ENCODE measurements at places on chromosomes 11 and 22.

DNA sequence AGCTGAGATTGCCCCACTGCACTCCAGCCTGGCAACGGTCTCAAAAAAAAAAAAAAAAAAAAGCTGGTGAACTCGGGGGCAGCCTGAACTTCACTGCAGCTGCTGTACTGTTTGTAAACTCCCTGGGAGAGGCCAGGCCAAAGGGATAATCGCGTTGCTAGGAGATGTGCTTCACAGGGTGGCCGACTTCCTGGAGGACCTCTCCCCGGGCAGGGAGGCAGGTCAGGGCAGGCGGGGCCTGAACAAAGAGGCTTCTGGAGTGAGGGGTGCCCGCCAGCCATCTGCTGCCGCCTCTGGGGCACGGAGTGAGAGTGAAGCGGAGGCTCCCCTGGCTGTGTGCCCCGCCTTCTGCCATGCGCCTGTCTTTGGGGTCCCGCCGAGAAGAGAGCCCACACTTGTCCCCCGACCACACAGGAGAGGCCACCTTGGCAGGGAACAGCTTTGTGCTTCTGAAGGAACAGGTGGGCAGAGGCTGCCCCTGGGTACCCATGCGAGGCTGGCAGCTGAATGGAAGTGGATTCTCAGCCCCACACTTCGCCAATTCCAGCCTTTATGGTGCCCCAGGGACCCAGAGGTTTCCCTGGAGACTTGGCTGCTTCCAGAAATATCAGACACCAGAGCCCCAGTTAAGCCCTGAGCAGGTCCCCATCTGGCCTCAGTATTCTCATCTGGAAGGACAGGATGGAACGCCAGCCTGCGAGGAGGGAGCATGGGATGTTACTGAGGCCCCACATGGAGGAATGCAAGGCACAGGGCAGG is 29.6 kb downstream of the TMEM184B start:
- peak; percentile 82 for DNase-seq

- DNase-seq = no peak
Observed at GRCh38 chr22:41664490-41664889, 24.2 kb downstream of the SNU13 start.

DNA sequence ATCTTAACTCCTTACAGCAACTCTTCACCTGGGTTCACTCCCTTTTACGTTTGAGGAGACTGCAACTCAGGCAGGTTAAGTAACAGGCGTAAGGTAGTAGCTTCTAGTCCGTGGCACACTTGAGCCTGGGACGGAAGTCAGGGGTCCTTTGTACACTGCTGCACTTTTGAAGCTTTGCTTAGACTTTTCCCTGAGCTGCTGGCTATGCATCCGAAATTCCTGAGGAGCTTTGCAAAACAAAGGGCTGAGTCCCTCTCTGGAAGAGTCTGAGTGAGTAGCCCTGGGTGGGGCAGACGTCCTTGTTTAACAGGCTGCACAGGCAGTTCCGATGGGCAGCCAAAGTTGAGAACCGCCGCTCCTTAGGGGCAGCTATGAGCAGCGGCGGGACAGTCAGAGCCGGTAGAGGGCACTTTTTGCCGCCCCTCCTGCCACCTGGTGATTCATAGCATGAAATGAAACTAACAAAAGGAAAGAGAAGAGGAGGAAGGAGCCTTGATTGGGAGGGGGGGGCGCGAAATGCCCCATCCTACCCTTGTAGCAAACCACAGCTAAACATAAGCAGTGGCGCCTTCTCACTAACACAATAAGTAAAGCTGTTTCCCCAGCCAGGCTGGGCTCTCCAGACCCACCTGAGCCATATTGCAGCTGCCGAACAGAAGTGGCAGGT is 1.4 kb downstream of the TMEM109 start:
- peak; percentile 54 for DNase-seq

DNA sequence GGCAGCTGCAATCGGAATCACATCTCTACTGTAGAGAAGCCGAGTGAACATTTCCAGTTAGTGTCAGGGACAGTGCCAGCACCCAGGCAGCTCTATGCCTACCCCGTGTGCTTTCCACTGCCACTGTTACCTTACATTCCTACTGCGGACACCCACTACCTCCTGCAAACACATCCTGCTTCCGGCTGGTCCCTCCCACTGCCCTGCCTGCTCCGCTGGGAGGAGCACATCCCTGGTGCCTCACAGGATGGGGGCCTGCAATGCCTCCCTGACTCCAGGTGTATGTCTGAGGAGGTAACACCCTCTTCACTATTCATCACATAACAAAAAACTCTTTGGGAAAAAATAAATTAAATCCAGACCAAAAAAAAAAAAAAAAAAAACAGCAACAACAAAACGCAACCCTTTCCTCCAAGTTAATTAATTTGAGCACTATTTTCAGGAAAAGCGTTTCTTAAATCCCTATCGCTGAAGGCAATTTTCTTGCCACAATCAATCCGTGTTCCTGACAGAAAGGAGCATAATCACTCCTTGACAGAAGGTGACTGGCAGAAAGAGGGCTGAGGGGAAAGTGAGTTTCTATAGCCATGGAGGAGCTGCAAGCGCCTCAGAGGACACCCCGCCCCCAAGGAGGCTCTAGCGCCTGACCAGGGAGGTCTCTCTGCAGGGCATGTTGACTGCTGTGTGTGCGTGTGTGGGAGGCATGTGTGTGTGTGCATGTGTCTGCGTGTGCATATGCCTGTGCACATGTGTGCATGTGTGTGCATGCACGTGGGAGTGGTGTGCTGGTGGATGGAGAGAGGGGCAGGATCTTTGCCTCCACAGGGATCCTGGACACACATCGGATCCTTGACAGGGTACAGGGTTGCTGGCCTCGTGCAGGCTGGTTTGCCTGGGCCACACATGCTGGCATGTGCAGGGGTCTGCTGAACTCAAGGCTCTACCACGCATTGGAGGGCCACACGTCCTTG is 134.8 kb upstream of the NTM start:
- DNase-seq = no peak

GRCh38 chr11:70067036-70067435 is 11.1 kb upstream of the ANO1 start:
- DNase-seq = no peak

DNA sequence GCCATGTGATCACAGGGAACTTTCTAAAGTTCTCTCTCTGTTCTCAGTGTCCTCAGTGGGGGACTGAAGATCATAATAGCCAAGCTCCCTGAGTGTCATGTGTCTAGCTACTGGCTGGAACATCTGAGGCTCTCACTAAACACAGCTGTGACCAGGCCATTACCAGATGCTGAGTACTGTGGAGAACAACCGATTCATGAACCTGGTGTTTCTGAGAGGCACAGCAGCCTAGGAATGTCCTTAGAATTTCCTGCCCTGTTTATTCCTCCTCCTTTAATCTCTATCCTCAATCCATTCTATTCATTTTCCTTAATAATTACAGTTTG is 93.0 kb downstream of the ME3 start:
- no peak for DNase-seq

GRCh38 chr22:31083377-31083768 is 2.3 kb downstream of the SMTN start:
- DNase-seq = peak; percentile 81

GRCh38 chr11:67492801-67493547 is 10.1 kb downstream of the AIP start:
- no peak for DNase-seq

GRCh38 chr11:119363851-119364590 is 17.5 kb downstream of the USP2 start:
- DNase-seq = peak; percentile 56

DNA sequence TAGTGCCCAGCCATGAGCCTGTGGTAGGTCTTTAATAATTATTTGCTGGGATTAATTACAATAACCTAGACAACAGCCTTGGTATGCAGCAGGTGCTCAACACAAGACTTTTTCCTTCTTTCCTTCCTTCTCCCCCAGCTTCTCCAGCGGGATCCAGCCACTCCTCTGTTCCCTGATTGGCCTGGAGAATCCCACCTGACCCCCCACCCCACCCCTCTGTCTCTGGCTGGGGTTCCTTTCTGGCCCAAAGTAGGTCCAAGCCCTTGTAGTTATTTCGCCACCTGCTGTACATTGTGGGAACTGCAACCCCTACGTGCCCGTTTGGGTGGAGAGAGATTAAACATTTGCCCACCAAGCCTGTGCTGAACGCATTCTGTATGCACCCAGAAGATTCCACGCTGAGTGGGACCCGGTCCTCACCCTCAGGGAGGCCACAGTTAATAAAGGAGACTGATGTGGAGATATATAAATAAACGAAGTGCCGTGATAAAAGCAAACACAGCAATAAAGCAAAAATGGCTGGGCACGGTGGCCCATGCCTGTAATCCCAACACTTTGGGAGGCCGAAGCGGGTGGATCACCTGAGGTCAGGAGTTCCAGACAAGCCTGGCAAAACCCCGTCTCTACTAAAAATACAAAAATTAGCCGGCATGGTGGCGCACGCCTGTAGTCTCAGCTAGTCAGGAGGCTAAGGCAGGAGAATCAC is 32.1 kb upstream of the DGKZ start:
- peak; percentile 77 for DNase-seq

DNA sequence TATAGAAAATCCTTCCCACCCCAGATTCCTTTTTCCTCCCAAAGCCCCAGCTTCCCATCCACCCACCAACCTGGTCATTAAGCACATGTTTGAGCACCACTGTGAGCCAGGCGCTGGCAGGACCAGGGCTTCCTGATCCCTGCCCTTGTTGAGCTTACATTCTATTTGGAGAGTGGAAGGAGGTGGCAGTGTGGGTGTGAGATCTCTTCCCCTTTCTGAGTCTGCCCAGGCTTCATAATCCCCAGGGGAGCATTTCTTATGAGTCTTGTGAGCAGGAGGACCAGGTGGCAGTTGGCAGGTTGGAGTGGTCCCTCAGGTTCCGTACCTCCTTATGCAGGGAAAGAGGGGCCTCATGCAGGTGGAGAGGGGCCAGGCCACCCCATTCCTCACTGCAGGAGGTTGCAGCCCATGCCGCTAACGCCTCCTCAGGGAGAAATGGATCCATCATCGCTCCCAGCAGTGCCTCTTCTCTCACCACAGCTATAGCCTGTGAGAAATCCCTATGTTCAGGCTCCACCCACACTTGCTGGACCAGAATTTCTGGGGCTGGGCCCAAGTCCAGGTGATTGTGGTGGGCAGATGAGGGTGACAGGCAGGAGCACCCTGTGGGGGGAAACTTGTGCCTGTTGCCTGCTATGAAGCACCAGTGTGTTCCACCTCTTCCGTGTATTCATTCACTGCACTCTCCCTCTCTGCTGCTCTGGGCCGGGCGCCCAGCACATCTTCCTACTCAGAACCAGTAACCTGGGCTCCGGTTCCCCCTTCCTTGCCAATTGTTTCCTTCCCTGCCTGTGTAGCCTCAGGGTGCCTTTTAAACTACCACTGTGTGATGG is 23.5 kb downstream of the UBE2L3 start:
- no peak for DNase-seq

DNA sequence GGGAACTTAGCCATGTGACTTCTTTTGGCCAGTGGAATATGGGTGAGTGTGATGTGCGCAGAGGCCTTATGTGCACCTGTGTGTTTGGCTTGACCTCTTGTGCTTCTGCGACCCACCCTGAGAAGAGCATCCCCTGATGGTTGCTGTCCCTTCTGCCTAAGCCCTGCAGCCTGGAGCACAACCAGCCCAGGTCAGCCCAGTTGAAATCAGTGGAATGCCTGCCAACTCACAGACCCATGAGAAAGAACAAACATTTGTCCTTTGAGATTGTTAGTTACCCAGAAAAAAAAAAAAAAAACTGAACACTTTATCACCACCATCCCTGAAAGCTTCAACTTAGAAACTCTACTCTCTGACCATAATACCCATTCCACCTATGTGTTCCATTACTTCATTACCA is 38.5 kb downstream of the PAMR1 start:
- no peak for DNase-seq

GRCh38 chr11:120517801-120518291 is 6.3 kb downstream of the GRIK4 start:
- no peak for DNase-seq

- DNase-seq = no peak
Observed at GRCh38 chr11:115132436-115133228, 371.6 kb downstream of the CADM1 start.

Data from mucosa of gallbladder (tissue), 1 donor.